ENCODE measurements at places on chromosomes 4 and X.

DNA sequence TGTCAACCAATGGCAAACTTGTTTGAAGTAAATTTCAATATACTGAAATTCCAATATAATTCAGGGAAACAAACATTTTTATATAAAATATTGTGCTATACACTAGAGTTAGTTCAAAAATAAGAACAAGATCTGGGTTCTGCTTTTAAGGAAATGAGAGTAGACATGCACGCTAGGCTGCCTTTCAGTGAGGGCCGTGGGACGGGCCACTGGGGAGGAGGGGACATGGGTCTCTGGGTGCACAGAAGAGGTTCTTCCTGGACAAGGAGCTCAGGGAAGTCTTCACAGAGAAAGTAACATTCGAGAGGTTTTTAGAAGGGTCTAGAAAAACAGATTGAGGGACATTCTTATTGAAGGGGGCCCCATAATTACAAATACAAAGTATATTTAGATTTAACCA lies 64.4 kb downstream of the SHROOM3 start:
- no peak for DNase-seq

DNA sequence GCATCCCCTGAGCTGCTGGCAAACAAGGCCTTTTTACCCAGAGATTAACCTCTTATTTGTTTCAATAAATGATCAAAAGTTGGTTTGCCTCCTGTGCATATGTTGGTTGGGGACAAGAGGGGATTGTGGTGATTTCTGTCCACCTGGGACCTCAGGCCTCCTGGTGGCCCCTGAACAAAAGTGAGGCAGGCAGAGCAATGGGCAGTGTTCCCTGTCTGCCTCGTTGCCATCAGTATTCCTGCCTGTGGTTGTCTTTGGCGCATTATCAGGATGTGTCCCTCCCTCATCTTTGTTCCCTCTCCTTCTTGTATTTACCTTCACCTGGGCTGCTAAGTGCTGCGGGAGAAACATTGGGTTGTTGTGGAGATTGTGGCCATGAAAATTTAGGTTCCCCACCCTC lies 65.3 kb upstream of the DRD5 start:
- DNase-seq: no peak

GRCh38 chr4:72274251-72274650 lies 242.5 kb downstream of the NPFFR2 start:
- DNase-seq: no peak

DNA sequence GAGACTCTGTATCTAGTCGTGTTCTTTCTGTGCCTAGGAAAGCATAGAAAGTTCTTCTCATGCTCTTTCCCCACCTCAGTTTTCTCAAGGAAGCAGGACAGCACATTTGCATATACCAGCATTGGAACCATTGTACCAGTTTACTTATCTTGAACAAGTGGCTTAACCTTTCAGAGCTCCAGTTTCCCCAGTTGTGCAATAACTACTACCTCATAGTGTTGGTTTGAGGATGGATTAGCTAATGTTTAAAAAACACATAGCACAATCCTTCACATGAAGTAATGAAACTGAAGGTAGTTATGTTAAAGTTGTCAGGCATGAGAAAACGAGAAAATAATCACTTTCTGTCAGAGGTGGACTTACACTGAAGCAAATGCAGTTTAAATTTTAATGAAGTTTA lies 92.2 kb upstream of the H2AZ1 start:
- DNase-seq: no peak

GRCh38 chr4:81215931-81216330 lies 909 bp upstream of the PRKG2 start:
- DNase-seq: no peak

DNA sequence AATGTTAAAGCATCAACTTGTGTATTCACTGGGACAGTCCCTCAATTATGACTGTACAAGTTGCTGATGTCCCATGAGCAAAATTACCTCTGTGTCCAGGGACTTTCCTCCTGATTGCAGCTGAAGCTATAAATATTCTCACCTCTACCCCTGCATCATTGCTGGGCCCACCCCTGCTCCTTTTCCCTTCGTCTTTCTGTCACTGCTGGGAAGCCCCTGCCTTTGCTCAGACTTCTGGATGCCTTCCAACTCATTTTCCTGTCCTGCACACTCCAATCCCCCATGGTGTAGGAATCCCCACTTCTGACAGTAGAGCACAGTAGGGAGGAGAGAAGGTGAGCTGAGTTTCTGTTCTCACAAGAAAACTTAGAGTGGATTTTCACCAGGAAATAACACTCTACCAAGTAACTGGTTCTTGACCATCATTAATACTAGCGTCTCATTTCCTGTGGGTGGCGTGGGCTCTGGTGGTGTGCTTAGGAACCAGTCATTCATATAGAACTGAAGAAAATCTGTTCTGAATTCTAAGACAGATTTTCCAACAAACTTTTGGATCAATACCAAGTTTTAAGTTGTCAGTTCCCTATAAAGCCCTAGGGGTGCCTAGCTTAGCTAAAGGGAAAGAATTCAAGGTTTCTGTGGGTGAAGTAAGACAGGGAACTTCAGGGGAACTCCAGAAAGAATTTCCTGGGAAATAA lies 136.2 kb upstream of the MED14 start:
- no peak for DNase-seq

GRCh38 chr4:2734612-2735011 lies 21.5 kb downstream of the TNIP2 start:
- no peak for DNase-seq
